ENCODE measurements at places on chromosomes 11 and 22.

DNA sequence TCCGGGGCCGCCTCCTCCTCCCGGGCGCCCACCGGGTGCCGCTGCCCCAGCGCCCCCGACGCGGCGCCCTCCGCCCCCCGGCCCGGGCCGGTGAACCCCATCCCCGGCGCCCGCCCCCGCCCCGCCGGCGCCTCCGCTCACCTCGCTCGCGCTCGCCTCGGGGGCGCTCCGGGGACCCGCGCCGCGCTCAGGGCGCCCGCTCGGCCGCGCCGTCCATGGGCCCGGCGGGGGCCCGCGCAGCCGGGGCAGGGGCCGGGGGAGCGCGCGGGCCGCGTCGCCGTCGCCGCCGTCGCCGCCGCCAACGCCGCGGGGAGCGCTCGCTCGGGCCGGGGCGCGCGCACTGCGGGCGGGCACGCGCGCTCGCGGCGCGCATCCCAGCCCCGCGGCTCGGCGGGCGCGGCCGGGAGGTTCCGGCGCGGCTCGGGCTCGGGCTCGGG lies 293 bp downstream of the DUSP8 start:
- DNase-seq, result no peak

- DNase-seq, result no peak
Measured at GRCh38 chr22:46374663-46375474, 39.4 kb downstream of the TRMU start.

DNA sequence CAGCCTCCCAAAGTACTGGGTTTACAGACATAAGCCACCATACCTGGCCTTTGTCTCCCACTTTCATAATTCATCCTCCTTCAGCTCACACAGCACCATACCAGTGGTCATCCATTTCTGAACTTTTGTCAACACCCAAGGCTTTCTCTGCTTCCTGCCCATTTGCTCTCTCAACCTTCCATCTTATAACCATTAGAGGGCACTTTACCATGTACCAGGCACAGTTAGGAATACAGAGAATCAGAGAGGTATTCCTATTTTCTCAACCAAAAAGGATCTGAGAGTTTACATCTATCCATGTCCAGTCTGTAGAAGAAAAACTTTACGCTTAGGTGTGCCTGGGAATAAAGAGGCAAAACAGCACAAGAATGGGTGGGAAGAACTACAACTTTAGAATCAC lies 397.6 kb downstream of the BUD13 start:
- DNase-seq, result no peak

DNA sequence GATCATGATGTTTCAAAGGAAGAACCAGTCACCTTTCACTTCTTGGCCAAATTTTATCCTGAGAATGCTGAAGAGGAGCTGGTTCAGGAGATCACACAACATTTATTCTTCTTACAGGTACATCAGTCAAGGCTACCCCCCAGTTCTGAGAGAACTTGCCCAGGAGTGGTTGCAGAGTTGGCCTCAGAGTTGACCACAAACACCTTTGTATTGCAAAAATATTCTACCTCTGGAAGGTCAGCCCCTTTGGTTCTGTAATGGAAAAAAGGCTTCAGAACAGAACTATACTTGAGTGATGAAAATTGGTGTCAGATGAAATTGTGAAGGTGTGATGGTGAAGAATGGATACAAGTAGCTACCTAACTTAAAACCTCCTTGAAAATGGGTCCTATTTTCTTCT lies 35.7 kb downstream of the NF2 start:
- no peak for DNase-seq

- DNase-seq, result no peak
Measured at GRCh38 chr11:43686207-43686606, 5.7 kb downstream of the HSD17B12 start.

- DNase-seq, result no peak
Measured at GRCh38 chr11:68460741-68461574, at the start of gene PPP6R3. PPP6R3 (plus strand) TSS chr11:68460752; CDS start chr11:68537665, 76,913 bp downstream.

GRCh38 chr11:27619039-27619574 lies 81.1 kb downstream of the BDNF start:
- no peak for DNase-seq

DNA sequence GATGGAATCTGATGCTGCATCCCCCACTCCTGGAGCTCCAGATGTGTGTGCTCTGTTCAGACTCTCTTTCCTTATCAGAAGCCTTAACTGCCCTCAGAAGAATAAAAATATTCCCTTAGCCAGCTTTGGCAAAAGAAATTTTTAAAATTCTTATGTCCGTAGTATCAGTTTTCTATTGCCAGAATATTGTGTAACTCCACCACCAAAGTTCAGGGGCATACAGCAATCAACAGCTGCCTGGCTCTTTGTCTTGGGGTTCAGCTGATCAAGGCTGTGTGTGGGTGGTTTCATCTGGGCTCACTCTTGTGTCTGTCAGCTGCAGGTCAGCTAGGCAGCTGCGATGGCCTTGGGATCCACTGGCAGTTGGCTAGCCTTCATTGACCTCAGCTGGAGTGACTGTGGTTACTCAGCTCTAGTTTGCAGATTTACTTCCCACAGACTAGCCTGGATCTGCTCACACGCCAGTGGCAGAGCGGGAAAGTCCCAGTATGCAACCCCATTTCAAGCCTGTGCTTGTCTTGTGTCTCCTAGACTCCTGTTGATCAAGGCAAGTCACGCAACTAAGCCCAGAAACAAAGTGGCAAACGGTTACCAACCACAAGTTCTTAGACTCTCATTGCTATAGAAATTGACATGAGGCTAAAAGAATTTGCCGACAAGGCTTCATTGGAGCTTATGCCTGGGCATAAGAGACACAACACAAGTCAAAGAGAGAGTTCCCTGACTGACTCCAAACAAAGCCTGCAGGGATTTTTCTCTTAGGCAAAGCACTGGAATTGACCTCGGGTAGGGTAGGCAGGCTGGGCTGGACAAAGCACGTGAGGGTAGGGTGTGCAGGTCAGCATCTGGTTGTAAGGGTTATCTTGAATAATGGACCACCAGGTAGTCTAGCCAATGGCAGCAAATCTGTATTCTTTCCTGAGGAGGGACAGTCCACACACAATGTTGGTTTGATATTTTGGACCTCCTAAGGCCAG lies 7.5 kb downstream of the TMEM138 start:
- no peak for DNase-seq

Data from NCI-H1417 treated with DMSO at 0.1 percent for 48 hours (cell line).